ENCODE measurements at places on chromosomes 3 and 15. TPM values are rescaled to one million over a fixed set of nuclear protein-coding genes. Genes with fewer than 3 reads are reported as not detected.

DNA sequence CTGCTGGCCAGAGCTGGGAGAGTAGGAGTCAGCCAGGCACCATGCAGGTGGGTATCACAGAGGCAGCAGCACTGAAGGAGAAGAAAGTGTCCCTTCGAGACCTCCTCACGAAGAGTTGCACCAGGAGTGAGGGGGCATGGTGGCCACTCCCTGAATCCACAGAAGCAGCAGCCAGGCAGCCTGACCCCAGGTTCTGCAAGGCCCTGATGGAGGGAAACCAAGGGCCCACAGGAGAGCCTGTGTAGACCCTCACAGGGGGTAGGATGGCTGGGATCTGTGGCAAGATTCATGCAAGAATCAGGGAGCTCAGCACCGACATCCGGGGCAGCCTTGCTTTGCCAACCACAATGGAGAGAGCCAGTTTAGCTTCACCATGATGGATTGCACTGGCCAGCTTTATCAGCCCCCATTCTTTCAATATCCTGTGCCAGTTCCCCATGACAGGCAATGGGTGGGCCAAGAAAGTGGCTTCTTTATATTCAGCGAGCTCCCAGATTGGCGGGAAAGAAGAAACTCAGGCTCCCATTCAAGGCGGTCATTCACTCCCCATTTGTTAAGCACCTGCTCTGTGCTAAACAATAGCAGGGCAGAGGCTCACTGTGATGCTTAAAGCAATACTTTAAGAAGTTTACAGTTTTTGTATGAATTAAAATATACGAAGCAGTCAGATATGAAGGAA is 33.5 kb upstream of the TBC1D21 start:
- DNase-seq: no peak

GRCh38 chr3:8457039-8457438 is 44.6 kb upstream of the LMCD1 start:
- no peak for DNase-seq

- DNase-seq: no peak
Measured at GRCh38 chr3:4972652-4973643, 6.3 kb upstream of the BHLHE40 start.

- peak; percentile 81 for DNase-seq
Measured at GRCh38 chr15:90529371-90530249, at the start of gene CRTC3. CRTC3 (plus strand) TSS chr15:90529923; CDS start chr15:90530072, 149 bp downstream.

GRCh38 chr3:99630815-99631214 is 7.6 kb upstream of the COL8A1 start:
- DNase-seq: no peak

DNA sequence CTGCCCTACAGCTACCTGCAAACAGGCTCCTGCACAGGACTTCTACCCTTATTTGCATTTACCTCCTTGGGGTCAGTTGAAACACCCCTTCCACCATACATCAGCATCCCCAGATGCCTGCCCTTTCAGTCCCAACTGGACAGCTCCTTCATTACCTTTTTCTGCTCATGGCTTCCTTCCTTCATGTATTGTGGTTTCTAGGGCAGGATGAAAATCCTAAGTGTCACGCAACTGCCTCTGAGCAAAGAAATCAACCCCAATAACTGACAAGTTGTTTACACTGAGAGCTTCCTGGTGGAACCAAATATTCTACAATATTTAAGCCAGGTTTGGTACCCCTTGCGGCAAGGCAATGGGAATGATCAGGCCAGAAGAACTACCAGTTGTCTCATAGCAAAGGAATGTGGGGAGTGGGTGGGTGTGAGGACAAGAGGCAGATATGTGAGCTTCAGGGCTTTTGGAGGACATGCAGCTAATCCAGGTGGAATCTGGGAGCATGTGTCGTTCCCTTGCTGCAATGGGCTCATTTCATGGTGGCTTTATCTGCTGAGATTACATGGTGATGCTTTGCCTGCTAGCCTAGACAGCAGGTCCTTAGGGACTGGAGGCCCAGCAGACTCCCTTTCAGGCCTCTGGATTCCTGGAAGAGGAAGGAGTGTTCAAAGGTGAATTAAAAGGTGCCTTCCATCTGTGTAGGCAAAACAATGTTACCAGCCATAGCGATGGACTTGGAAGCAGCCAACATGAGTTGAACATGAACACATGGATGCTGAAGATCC is 34.9 kb downstream of the PPCDC start:
- DNase-seq: no peak

LRRC2 gene
- total RNA-seq: not detected

MYRIP gene
- 36.1 TPM for total RNA-seq

DPPA2 gene
- total RNA-seq: not detected

HAUS2 gene
- 43.5 TPM for total RNA-seq

PARP14 gene
- 15.4 TPM for total RNA-seq
